Stimulated activated CD8-positive, alpha-beta memory T cell treated with anti-CD3 and anti-CD28 coated beads, Interleukin-15, amount 100 ng/mL, for 1 hour (primary cell): ENCODE measurements at places on chromosomes 1 and 21.

DNA sequence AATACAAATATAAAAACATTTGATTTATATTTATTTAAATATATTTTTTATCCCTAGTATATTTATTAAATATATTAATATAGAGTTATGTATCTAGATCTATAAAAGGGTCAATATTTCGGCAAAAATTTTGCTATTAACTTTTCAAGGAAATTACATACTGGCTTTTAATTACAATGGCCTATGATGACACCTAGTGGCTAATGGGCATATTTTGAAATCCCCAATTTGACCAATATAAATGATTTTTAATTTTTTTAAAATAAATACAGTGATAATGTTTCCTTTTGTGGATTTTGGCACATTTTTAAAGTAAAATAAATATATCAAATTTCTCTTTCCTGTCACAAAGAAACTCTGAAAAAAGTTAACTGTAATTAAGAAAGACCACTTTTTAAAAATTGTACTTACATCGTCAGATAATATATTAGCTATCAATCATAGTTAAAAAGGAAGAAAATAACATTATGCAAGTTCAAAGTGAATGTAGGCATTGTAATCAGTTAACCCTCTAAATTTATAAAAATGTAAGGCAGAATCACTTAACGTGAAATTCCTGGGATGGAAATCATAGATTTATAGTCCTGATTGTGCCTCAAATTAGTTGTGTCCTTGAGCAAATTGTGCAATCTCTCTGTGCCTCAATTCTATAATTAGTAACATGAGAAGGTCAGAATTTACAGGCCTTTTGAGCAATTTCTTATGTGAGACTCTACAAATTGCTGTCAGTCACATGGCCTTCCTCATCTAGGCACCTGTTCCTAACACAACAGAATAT, 25.6 kb upstream of the RGS13 start:
- no peak for DNase-seq

DNA sequence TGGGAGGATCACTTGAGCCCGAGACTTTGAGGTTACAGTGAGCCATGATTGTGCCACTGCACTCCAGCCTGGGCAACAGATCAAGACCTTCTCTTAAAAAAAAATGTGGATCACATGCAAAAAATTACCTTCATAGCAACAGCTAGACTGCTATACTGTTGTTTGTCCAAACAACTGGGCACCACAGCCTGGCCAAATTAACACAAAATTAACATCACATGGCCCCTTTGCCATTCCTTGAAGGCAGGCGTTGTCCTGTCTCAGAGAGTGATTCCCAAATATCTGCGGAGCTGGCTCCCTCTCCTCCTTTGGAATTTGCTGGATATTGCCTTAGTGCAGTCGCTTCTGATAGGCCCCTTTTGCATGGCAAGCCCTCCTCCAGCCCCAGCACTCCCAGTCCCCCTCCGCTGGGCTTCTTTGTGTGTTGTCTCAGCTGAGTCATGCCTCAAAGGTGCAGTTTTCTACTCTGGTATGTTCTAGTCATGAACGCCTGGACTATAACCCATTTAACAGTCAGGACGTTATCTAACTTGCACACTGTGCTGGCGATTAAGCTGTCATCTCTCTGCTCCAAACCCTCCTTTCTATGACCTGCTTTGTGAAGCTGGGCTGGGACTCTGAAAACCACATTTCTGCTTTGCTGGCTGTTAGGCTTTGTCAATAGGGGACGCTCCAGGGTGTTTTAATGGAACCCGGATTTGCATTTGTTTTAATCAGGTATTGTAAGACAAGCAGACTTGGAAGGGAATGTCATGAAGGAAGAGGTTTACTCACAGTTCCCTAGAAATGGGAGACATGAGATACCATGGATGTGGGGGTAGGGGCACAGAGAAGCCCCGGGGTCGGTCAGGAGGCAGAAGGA, 20.1 kb upstream of the HPCAL4 start:
- no peak for DNase-seq

DNA sequence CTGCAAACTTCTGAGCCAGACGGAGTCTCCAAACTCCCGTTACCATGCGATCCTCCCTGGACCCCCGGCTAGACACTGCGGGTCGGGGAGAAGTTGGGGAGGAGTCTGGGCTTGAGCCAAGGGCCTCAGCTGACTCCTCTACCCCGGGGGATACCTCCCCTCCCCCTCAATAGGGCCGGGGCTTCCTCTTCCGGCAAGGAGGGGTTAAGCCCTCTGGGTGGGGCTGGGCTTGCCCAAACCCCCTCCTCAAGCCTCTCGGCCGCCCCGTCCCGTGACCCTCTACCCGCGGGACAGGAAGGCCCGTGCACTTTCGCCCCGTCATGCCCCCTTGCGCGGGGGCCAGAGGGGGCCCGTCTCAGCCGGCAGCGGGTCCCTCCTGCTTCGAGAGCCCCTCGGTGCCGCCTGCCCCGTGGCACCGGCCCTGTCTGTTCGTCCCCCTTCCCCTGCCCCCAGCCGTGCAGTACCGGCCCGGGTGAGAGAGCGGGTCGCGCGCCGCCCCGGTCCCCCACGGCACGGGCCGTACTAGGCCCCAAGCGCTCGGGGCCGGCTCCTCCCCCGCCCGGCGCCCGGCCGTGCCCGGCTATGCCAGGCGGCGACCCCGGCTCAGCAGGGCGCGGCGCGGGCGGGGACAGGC, 652 bp downstream of the ARL8A start:
- no peak for DNase-seq

DNA sequence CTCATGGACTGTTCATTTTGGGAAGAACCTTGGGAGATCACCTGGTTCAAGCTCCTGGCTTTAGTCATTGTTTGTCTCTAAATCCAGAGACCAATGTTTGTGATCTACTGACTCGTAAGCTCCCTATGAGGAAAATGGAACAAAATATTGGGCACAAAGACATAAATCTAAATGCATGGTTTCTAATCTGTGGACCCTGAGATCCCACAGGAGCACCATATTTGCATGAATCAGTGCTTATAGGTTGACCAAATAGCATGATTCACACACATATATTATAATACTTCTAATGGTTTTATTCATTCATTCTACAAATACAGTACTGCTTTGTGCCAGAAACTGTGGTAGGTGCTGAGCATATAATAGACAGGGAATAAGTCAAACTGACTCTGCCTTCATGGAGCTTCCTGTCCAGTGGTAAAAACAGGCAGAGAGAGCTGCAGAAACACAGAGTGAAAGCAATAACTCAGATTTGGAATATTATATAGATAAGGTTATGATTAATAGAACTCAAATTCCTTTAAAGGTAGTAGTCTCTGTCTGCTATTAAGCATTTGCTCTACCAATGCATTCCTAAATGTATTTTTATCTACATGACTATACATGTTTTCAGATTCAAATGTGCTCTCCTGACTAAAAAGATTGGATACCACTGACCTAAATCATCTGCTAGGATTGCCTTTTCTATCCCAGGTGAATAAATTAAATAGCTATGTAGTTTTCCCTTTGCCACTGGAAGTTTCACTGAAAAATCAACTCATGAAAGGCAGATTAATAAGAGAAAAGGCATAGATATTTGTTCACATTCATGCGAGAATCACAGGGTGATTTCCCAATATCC, 198.6 kb upstream of the CAMK1G start:
- DNase-seq, result no peak

DNA sequence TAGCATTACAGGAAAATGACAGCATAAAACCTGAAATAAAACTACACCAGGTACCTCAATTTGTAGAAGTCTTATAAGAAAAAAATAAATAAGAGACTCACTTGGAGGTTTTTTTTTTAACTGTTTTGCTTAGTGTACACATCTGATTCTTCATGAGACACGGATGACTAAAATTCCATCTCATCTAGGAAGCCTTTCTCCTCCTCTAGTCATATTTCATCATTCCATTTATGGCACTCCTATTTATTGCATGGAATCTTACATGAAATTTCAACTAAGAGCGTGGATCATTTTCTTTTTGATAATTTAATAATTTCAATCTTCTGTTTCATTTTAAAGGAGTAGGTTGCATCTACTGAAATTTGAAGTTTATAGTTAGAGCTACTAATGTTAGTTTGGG, 1.6 kb upstream of the PTGS2 start:
- DNase-seq, result no peak

DNA sequence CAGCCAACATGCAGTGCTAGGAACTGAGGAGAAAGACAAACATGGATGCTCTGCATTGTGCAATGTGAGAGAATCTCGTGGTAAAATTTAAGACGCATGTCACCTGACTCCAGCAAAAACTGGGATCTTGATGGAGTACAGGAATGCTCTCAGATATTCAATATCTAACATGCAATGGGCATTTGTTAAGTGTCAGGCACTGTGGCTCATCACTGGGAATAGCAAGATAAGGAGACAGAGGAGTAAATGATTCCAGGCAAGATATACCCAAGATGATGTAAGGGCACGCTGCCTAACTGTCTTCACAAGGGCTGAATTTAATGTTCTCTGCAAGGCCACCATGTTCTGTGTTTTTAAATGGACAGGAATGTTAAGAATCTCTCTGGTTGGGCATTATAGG, 67.8 kb downstream of the LPAR3 start:
- DNase-seq, result no peak

DNA sequence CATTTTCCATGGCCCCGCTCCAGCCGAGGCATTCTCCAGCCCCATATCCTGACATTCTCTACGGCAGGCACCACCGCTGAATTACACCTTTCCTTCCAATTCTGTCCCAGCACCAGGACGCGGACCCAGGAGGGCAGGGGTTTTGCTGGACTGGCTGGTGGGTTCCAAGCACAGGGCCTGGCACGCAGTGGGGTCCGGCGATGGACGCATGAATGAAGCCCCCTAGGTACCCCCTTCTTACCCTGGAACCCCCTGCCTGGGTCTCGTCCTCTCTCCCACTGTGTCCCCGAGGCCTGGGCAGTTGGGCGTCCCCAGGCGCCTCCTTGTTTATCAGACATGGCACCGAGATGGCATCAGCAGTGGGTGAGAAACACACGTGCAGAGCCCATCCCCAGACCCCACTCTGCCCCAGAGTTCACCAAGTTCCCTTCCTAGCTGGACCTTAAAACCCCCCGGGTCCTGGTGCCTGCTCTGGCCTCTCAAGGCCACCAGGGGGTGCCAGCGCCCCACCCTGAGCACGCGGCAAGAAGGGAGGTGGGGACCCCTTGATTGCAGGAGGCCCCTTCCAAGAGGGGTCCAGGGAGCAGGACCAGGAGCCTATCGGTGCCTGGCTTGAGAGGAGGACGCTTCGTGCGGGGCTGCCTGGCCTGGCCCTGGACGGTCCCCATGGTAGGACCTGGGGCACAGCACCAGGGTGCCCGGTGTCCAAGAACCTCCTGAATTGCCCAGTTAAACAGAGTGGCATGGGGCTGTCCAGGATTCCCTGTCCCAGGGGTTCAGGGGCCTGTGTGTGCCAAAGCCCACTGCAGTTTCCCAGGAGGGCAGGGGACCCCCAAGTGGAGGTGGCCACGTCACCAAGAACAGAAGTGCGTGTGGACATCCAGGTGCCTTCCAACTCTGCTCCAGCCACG, 46.1 kb downstream of the MEGF6 start:
- no peak for DNase-seq

DNA sequence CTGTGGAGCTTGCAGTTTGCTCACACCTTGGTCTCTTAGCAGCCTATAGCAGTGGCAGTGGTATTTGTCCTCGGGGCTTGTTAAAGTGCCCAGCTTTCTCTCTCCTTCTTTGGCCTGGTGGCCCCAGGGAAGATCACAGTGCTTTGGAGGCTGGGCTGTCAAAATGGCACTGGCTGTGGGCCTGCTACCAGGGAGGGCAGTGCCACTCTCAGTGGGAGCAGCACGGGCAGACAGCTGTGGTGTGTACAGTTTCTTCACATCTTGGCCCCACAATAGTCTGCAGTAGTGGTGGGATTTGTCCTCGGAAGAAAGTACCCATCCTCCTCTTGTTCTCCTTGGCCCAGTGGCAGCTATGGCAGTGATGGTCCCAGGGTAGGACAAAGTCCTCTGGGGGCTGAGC, 164.4 kb upstream of the GORAB start:
- DNase-seq, result no peak

DNA sequence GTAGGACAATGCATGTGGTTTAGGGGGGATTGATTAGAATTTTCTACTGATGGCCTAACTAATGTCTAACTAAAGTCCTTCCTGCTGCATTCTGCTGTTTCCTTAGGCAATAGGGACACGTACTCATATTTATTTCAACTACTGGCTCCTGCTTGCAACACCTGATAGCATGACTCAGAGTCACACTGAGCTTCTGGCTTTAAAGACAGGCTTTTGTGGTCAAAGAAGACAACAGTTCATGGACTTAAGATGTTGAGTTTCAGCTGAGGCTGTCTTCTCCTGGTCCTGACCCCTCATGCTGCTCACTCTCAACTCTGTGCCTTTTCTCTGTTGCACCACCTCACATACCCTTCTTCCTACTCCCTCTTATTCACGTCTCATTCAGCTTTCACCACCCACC, 29.1 kb upstream of the TRABD2B start:
- DNase-seq, result no peak

GRCh38 chr1:184890539-184890973, 83.8 kb downstream of the NIBAN1 start:
- no peak for DNase-seq

DNA sequence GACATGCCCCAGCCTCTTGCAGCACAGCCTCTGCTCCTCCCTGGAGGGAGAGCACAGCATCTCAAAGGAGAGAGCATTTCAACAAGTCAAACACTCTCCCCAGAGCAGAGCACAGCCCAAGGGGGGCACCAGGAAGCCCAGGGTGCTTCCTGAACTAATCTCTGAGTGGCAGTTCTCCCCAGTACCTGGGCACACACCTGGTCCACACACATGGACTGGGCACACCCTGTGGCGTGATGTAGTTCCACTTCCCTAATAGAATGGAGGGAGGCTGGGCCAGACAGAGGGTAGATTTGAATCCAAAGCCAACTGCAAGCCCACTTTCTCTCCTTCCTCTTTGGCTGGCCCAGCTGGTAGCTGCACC, 55.5 kb downstream of the CD46 start:
- DNase-seq, result no peak

DNA sequence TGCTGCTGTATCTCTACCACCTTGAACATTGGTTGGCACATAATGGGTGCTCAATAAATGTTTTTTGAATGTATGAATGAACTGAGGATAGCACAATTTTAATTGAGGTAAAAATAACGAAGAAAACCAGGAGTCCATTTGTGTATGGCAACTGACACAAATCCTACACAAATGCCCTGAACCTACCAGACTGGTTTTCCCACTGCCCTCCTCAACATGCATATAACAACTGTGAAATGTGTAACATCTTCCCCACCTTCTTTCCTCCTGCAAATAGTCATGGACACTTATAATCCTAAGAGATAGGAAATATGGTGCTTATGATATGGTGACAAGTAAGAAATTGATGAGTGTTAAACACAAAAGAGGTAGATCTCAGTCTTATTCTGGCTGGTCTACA, 9.9 kb upstream of the LMO4 start:
- no peak for DNase-seq
